Activated gamma-delta T cell (primary cell): ENCODE measurements at places on chromosomes 5 and 9.

GRCh38 chr5:180568914-180569313 lies 22.4 kb downstream of the SCGB3A1 start:
- no peak for DNase-seq

DNA sequence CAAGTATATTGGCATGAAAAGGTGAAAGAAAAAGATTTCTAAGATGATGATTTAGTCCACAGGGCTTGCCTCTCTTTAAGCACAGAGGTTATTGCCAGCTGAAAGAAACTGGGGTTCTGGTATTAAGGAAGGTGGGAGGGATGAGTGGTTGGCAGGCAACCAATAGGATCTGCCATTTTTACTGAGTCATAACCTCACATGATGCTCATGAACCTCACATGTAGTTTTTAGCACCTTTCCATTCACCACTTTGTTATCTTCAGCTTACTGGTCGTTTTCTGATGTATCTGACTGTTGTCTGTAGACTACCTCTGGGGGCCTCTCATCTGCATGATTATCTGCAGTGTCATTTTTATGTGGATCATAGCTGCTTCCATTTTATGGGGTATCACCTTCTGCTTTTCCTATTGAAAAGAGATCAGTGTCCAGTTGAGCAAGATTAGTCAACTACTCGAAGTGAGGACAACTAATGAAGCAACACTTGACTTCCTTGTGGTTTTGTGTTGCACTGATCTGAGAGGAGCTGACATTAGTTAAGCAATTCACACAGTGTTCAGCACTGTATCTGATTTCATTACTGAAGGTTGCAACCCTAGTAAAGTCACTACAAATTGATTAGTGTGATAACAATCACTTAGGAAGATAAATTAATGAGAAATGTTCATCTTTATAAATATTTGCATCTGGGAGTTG lies 186.3 kb downstream of the SGCD start:
- no peak for DNase-seq

DNA sequence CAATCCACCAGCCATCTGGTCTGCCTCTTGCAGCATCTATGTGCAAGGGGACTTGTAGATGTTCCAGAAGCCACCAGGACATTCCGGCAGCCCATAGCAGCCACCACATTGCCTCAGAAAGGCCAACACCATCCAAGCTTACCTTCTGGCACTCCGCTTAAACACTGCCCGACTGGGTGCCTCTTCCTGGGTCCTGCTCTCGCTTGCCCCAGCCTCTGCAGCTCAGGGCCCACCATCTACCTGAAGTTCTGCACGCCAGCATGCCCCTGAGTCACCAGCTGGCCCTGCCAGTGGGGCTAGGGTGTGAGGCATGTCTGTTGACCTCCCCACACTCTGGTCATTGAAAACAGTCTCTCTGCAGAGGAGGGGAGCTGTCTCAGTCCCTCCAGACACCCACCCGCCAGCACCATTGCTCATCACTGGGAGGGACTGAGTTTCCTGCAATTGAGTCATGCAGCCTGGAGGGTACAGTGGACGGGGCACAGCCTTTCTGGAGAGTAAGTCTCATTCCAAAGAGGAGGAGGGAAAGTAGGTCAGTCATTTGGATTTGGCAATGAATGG lies 16.9 kb upstream of the COL5A1 start:
- no peak for DNase-seq

- no peak for DNase-seq
Measured at GRCh38 chr9:104555521-104555920, 13.4 kb upstream of the OR13C8 start.
